ENCODE measurements at places on chromosomes 6 and 20.

DNA sequence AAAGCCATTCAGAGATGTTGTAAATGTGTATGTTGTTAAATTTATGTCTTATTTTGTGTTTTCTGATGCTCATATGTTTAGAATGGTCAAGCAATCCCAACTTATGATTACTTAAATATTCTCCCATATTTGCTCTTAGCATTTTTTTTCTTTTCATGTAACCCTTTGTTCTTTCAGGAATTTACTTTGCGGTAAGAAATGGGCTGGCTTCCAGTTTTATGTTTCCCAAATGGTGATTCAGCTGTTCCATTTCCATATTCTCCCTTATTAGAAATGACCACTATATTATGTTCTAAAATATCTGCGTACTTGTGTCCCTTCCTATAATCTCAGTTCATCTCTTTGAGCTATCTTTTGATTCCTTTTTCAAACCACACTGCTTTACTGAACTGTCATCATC lies 113.7 kb downstream of the CDH26 start:
- no peak for DNase-seq

DNA sequence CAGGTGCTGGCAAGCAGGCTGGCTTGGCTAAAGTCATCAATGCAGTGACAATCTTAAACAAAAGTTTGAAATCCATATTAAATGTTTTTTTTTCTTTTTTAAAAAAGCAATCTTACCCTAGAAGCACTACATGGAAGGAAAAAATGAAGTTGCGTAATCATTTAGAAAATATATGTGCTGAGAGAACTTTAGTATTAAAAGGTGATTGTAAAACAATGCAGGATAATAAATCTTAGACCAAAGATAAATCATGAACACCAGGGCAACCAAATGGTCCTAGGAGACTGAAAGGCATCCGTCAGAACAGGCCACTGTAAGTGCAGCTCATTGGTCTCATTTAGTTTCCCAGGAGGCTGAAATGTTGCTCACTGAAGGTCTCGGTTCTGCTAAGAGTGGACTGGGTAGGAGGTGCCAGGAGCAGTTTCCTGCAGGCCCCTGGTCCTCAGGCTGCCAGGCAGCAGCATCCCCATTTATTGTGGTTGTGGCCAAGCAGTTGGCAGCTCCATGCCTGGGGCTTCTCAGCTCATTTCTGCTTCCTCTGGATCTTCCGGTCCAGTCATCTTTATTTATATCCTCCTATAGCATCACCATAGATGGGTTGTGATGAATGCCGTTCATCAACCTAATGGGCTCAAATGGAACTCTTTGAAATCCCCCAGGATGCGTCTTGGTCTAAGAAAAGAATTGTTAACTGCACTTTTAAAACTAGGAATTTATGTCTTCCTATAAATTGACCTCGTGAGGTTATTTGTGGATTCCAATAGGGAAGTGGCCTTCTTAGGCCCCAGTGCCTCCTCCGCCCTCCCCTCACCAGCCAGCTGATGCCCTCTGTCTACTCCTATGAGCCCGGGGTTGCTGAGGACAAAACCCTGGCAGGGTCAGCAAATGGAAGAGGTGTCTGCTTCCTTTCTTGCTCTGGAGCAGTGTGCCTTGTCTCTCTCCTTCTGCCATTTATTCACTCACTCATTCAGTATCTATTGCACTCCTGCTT lies 269.0 kb downstream of the UST start:
- no peak for DNase-seq

DNA sequence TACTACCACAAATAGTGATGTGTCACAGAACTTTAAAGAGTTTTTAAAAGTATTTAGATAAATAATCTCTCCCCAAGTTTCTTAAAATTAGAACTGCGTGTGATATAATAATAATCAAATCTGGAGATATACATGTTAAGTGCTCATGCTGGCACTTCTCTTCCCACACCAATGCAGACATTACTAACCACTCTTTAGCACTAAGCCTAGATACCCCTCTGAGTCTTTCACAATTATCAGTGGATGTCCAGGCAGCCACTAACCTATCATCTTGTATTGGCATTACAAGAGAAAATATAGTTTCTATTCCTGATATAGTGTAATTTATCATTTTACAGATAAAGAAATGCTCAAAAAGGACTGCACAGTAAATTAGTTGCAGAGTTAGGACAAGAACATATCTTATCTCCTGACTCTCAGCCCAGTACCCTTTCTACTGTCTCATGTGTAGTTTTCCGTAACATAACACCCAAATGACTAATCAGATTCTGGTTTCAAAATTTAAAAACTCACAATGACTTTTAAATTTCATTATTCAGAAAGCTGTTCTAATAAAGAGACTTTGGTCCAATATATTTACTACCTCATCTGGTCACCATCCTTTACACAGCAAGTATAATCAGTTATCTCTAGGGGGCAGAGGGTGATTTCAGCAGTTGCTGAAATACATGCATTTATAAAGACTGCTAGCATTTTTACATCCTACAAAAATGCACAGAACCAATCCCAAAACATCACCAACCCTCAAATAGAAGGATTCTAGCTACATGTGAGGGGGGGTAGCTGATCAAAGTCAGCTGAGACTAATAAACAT lies 215.5 kb upstream of the MCHR2 start:
- no peak for DNase-seq

DNA sequence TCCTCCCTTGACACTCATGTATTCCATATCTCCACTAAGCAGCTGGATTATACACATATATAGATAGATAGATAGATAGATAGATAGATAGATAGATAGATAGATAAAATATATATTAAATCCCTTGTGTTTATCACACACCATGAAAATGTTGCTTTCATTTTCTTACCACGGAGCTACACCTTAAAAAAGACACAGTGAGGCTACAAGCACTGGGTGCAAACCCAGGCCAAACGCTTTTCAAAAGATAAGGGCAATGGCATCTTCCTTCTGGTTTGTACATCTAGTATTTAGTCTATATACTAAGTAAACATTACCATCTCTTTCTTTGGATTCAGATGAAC lies 377.1 kb downstream of the ESR1 start:
- no peak for DNase-seq

- DNase-seq, result peak; percentile 43
Observed at GRCh38 chr6:111724505-111724904, 118.8 kb upstream of the TRAF3IP2 start.

DNA sequence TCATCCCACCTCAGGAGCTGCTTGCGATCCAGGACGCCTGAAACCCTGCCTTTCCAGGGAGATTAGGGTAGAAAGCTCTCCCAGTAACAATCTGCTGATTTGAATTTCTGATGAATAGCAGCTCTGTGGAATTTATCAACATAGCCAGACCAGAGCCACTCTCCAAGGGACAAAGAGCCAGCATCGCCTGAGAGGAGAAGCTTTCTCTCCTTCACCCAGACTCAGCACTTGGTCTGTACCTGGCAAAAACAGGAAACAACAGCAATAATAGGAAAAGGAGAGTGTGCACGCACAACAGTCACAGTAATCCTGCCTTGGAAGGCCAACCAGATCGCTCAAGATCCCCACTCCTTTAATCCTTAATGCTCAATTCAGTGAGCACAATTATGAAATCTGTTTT lies 22.3 kb upstream of the ROS1 start:
- DNase-seq, result no peak

- no peak for DNase-seq
Observed at GRCh38 chr6:25137916-25138232, 141.3 kb upstream of the CARMIL1 start.

DNA sequence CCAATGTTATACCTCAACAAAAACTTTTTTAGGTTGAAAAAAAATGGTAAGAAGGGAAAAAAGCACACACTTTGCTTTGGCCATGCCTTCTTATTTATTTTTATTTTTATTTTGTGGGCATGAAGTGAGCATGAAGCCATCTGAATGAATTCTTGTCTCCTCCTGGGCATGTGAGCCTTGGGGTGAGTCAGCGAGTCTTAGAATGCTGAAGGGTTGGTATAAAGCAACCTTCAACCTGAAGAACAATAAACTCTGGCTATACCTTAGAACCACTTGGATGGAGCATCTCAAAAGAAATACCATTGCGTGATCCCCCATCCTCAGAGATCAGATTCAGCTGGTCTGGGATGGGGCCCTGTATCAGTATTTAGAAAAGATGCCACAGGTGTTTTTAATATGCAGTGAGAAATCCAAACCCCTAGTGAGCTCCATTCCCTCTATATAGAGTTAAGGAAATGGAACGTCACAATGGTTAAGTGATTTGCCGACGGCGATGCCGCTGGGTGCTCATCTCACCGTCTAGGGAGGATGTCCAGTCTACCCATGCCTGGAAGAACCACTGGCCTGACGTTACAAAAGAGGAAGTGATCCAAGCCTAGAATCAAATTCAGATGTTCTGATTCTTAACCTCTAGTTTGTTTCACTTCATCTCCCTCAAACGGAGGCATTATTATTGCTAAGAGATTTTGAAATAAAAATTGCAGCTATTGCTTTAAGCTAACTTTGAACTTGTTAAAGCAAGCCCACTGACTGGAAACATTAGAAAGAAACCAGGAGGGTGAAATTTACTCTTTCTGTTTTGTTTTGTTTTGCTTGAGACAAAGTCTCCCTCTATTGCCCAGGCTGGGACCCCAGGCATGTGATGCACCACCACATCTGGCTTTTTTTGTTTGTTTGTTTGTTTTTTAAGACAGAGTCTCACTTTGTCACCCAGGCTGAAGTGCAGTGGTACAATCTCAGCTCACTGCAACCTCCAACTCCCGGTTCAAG lies 67.1 kb downstream of the EDN1 start:
- DNase-seq, result no peak

DNA sequence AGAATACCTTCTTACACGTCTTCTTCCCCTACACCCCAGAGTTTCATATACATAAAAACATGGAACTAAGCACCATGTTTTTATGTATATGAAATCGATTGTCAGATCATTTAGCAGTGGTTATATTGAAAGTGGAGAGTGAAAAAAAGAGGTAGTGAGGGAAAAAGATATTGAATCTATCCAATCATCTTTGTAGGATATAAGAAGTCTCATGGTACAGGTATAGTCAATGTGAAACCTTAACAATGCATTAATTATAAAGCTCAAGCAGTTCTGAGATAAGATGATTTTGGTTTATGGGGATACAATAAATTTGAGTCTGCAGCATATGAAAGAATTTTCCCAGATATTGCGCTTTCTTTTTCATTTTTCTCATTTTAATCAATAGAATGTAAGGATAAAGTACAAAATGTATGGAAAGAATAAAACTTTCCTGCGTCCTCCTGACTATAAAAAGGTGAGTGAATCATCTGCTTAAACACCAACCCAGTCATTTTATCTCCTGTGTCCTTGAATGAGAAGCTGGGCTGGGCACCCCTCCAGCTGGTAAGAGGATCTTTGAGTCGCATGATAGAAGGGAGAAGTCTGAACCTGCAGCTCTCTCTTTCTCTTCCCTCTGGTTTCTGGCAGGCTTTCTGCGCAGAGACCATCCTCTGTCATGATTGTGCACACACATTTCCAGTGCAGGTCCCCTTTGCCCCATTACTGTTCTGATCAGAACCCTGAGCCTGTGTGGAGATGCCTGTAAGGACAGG lies 28.1 kb upstream of the AKIRIN2 start:
- DNase-seq, result no peak

DNA sequence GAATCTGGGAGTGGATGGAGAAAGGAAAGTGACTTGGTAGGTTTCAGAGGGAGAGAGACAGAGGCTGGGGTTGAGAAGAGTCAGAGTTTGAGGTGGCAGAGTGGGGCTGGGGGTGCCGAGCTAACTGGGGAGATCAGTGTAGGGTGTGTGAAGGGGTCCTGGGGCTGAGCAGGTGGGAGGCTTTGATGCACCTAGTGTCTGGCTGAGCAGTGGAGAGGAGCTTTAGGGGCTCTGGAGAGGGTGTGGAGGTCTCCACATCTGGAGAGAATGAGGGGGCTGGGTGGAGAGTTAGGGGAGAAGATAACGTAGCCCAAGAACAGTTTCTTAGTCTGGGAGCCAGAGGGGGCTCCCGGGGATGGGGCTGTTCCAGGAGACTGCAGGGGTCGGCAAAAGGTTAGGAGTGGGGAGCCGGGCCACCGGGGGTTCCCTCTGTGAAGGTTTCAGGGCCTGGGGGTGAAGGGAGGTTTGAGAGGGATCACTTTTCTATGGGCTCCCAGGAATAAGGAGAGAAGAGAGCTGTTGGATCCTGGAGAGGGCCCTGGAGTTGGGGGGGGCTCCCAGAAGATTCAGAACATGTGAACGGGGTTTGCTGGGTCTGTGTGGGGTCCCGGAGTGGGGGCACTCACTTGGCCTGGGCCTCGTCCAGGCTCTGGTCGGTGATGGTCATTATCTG lies 797 bp downstream of the PBX2 start:
- DNase-seq, result no peak

DNA sequence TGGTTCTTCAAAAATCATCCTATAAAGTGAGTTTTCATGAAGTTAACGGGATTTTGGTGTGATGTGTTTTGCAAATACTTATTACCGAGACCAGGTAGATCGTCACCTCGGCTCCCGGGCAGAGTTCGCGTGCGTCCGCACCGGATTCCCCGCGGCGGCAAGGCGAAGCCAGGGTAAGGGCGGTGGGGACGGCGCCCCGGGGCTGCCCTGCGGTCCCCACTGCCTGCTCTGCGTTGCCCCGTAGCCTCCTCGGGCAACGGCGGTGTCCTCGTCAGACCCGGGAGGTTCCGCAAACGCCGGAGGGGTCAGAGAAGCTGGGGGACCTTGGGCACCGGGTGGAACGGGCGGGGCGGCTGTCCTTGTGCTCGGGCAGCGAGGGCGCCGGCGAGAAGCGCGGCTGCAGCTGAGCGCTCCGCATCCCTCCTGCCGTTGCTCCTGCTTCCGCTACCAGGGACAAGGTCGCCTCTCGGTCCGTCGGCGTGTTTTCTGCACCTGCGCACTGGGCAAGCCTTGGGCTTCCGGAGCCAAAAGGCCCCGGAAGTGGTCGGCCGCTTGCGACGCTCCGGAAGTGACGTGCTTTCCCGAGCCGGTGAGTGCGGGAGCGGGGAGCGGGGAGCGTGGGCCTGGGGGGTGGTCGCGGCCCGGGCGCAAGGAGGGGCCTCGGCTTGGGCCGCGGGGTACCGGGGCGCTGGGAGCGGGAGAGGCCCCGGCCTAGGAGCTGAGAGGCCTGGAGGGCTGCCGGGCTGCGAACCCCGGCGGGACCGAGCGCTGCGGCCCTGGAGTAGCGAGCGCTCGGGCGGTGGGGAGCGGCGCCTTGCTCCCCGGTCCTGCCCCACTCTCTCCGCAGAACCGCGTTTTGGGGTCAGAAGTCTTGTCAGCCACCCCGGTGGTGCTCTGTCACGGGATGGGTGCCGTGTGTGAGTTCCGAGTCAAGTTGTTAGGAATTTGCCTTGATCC lies at the start of gene MTG2:
MTG2 (plus strand) TSS at position 560 of the 957 bp plus-strand sequence. CDS start 10,393 bp downstream, outside the sequence.
- DNase-seq, result peak; percentile 92

- DNase-seq, result peak; percentile 30
Observed at GRCh38 chr20:53706466-53707370, 113.1 kb upstream of the ZNF217 start.

DNA sequence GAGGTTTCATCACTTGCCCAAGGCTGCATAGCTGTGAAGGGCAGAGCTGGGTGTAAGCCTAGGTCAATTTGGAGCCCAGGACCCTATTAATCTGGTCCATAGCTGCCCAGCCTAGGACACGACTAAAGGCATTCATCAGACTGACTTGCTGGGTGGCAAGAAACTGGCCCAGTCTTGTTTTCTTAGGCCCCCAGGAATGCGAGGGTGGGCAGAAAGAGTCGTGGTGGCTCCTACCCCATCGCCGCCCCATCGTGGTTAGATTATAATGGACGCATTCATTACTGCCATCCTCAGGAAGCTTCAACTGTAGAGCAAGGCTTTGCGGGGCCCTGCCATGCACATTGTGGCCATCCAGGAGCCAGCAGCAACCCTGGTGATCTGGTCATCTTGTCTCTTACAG lies 16.1 kb downstream of the DYNLRB1 start:
- DNase-seq, result no peak

- DNase-seq, result peak; percentile 60
Observed at GRCh38 chr20:37534401-37535157, 6.9 kb upstream of the BLCAP start.

All from central memory CD4-positive, alpha-beta T cell (primary cell).